ENCODE measurements at places on chromosomes 4 and X.

- no peak for DNase-seq
These were observed 203.2 kb downstream of the DHX15 start for GRCh38 chr4:24380957-24381665.

GRCh38 chr4:183960046-183960420 lies 54.9 kb downstream of the STOX2 start:
- no peak for DNase-seq

DNA sequence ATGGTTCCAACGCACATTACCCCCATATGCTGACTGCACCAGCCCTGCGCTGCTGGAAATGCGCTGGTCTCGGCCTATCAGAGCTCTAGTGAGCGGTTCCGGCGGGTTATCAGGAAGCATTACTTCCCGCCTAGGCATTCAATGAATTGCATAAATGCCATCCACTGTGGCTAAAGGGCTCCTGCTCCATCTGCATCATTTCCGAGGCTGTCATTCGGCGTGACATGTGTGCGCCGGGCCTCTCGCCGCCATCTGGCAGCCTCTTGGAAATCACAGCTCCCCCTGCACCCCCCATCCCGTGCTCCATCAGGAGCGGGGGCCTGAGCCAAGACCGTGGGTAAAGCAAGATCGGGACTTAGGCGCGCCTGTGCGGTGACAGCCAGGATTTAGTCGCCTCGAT lies 64.4 kb downstream of the SEPSECS start:
- no peak for DNase-seq

DNA sequence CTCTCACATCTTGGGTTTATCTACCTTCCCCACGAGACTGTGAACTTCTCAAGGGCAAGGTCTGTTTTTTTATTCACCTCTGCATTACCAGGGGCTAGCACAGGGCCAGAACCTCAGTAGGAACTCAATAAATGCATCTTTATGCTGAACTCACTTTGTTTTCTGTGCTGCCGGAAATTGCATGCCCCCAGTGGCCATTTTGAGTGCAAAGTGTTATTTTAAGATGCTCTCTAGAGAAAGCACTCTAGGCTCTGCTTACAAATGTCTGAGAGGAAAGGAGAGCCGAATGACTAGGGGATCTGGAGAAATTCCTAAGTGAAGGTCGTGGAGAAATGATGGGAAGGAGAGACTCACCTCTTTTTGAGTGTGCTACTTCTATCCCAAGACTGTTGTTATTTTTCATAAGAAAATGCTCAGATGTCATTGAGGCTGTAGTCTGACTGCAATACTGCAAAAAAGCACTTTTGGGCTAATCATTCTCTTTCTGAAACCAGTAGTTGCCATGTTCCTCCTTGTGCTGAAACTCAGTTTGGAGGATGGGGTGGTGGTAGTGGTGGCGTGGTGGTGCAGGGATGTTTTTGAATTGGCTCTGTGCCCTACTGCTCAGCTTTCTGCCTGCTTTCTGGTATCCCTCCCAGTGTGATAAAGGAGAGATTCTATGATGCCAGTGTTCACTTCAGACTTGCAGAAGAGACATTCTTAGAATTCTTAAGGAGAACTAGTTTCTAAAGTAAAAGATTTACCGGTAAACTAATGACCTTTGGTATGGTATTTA lies 41.3 kb downstream of the DOCK11 start:
- DNase-seq = peak; percentile 23

DNA sequence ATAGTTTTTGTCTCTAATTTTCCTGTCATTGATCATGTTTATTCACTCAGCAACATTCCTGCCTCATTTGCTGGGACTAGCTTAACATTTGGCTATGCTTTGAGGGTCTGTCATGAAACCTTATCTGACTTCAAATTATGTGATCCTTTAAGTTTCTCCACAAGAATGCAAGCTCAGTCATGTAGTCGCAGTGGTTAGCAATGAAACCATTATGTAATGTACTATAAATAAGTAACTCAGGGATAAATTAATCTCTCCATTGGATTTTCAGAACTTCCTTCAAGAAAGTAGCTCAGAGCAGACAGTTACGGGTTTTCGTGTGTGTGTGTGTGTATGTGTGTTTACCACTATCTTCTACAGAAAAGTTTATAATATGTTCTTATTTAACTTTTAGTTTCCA lies 993.6 kb downstream of the ADGRL3 start:
- DNase-seq = no peak

DNA sequence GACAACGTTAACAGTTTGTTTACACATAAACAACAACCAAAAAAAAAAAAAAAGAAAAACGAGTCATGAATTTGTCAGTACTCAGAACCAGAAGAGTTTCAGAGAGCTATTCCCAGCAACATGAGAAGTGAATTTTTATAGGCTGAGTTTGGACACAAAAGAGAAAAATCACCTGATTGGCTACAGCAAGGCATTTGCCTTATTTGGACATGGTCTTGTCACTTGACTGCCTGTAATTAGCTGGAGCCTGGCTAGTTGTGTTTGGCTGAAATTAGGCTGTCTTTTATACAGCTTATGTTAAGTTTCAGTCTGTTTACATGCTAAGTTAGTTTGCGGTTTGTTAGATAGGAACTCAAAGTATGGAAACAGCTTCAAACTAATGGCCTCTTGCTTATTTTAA lies 880 bp upstream of the TEX13A start:
- DNase-seq = no peak

GRCh38 chr4:151038452-151039157 lies 23.5 kb upstream of the LRBA start:
- DNase-seq = no peak

- DNase-seq = no peak
These were observed 102.2 kb downstream of the PTCHD1 start for GRCh38 chrX:23436875-23437274.

DNA sequence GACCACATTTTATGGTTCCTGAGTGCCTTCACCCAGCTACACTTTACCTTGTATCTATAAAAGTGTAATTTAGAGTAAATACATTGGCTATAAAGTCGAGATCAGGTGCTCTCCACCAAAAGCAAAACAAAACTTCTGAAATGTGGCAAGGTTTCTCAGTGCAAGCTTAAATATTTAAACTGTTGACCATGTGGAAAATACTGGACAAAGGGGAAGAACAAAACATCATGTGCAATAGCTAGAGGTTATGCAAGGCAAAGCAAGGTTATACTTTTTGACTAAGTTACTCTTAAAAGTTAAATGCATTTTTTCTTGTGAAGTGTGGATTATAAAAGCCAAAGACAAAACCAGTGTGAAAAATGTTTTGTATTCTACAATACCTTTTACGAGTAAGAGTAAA lies 55.9 kb downstream of the UGT2A2 start:
- DNase-seq = no peak

GRCh38 chrX:37829721-37830120 lies 17.6 kb downstream of the DYNLT3 start:
- no peak for DNase-seq

DNA sequence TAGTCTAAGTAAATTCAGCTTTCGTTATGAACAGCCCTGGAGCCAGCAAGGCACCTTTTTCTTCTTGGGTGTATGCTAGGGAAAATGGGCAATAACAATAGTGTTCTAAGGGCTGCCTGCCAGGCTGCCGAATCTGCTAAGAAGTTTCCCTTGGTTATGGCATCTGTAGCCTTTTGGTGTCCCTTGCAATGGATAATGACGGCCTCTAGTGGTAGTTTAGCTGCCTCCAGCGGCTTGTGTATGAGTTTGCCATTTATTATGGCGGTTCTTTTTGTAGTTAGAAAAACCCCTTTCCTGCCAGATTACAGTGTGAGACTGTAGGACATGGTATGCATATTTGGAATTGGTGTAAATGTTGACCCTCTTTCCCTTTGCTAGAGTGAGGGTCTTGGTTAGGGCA lies 78.9 kb upstream of the SPIN4 start:
- DNase-seq = no peak

DNA sequence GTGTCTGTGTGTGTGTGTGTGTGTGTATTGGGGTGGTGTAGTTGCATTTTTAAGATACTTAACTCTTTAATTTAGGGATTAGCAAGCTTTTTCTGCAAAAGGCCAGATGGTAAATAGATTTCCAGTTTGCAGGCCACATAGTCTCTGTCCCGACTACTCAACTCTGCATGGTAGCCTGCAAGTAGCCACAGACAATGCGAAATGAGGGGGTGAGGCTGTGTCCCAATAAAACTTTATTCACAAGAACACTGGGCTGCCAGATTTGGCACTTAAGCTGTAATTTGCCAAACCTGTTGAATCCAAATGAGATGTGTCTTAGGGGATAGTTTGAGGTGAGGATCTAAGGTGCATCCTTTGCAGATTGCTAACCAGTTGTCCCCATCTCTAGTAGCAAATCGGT lies 6.8 kb downstream of the ATP2B3 start:
- no peak for DNase-seq

- DNase-seq = no peak
These were observed 179.8 kb downstream of the SPCS3 start for GRCh38 chr4:176499518-176499917.

- no peak for DNase-seq
These were observed 161.0 kb upstream of the FGF13 start for GRCh38 chrX:138872537-138872936.

DNA sequence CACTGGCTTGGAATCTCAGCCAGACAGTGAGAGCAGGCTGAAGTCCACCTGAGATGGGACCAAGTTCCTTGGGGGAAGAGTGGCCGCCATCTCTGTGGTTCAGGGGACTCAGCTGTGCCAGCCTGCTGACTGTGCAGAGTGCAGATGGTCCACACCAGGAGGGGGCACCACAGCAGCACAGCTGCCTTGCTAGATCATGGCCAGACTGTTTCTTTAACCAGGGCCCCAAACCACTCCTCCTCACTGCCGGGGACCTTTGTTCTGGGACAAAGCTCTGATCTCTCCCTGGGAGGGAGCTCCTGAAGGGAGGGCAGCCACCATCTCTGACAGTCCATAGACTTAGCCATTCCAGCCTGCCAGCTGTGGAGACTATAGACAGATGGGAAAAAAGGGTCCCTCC lies 2189.6 kb downstream of the PCDH7 start:
- no peak for DNase-seq

DNA sequence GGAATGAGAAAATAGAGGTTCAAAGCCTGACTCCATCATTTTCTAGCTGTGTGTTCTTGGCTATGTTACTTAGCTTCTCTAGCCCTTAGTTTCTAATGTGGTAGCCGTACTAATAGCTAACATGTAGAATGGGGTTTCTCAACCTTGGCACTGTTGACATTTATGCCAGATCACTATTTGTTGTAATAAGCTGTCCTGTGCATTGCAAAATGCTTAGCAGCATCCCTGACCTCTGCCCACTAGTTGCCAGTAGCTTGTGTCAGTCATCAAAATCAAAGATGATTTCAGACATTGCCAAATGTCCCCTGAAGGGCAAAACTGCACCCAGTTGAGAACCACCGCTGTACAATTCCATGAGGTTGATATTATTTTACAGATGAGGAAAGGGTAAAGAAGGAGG lies 18.3 kb upstream of the ADAMTS3 start:
- no peak for DNase-seq

- no peak for DNase-seq
These were observed 252.9 kb upstream of the CXXC4 start for GRCh38 chr4:104747635-104748034.

GRCh38 chr4:56389558-56389957 lies 2.3 kb upstream of the AASDH start:
- no peak for DNase-seq

GRCh38 chr4:77699731-77700210 lies 94.2 kb downstream of the CXCL13 start:
- no peak for DNase-seq

GRCh38 chrX:18892899-18893298 lies 91.0 kb downstream of the PHKA2 start:
- no peak for DNase-seq

DNA sequence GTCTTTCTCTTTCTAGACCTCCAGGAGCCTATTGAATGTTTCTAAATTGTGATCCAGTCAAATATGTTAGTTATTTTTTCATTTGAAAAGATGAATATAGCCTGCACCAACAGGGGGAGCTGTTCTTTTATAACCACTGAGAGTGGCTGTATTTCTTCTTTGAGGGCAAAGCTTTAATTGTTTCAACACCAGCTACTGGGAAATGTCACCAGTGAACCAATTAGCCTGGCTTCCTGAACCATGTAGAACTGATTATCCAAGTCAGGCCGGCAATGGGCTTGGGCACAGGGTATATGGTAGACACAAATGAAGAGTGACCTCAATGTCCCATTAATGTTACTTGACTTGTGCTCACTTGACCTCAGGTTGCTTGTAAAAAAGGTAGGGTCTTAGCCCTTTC lies 4.8 kb upstream of the DAPP1 start:
- DNase-seq = no peak

DNA sequence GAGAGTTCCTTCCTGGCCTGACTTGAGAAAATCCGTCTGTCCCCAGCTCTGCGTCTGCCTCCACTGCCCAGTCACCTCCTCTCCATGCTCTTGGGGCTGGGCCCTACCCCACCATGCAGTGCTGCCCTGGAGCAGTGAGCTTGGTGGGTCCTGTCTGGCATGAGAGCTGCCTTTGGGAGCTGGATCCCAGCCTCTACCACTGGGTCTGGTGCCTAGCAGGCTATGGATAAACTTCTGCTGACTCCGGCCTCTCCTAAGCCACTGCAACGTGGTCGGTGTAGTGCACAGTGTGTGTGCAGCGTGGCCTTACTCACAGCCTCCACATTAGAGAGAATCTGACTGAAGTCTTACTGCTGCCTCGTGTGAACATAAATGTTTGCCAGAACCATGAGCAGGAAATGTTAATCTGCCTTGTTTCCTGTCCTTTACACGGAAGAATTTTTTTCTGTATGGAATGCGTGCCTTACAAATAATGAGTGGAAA lies 47.6 kb downstream of the HTT start:
- DNase-seq = no peak

DNA sequence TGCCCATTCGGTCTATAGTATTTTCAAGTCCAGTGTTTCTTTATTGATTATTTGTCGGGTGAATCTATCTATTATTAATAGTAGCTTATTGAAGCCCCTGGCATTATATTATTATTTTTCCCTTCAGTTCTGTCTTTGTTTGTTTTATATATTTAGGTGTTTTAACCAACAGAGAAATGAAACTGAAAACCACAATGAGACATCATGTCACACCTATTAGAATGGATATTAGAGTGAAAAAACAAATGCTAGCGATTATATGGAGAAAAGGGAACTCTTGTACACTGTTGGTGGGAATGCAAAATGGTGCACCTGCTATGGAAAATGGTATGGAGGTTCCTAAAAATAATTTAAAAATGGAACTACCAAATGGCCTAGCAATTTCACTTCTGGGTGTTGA lies 272.5 kb downstream of the ADAM29 start:
- DNase-seq = no peak

GRCh38 chr4:44232262-44232661 lies 216.3 kb downstream of the KCTD8 start:
- DNase-seq = no peak

DNA sequence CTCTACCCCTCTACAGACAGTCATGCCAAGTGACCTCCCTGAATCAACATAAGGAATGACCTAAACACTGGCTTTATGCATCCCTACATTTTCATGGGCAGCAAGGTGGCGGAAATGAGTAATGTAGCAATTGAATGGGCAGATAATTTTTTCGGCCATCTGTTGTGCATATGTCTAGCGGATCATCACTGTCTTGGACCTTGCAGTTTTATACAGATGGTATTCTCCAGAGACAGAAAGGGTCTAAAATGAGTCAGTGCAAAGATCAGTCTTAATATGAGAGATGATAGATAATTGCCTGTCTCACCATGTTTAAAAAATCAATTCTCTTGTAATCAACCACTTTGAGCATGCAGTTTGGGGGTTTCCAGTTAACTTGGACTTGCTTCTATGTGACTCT lies 177.3 kb upstream of the DKK2 start:
- no peak for DNase-seq

- DNase-seq = no peak
These were observed 223.5 kb downstream of the AFAP1 start for GRCh38 chr4:7716010-7716721.

Data from activated gamma-delta T cell treated with anti-CD3 and anti-CD28 coated beads, Interleukin-2, amount 50 U/mL, for 16 hours (primary cell).